NCI-H1436 (cell line): ENCODE measurements at places on chromosomes 5 and 9.

- no peak for DNase-seq
These were observed 34.0 kb downstream of the ADAM19 start for GRCh38 chr5:157541447-157542118.

DNA sequence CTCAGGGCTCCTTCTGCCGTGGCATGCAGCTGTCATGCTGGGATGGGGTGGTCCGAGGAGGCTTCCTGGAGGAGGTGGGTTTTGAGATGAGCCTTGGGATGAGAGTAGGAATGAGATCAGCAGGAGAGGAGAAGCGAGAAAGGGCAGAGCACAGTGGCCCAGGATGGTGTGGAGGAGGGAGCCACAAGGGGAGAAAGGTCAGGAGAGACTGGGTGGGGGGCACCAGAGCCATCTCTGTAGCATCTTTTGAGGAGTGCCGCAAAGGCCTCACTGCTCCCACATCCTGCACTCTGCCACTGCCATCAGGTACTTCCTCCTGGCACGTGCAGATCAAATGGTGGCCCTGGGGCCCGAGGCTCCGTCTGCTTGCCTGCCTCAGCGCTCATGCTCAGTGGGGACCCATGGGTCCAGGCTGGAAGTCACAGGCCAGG, 150.2 kb downstream of the MACROH2A1 start:
- no peak for DNase-seq

GRCh38 chr5:140112685-140113179, 1.2 kb upstream of the PURA start:
- DNase-seq: no peak

GRCh38 chr5:81778642-81779041, 27.7 kb upstream of the SSBP2 start:
- DNase-seq: no peak

DNA sequence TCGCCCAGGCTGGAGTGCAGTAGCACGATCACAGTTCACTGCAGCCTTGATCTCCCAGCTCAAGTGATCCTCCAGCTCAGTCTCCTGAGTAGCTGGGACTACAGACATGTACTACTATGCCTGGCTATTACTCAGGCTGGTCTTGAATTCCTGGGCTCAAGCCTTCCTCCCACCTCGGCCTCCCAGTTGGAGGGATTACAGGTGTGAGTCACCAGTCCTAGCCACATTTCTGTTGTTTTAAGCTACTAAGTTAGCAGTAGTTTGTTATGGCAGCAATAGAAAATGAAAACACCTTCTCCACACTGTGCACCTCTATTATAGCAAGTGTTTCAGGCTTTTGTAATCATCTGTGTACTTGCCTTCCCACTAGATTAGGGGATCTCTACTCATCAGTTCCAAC, 588.9 kb upstream of the TLE4 start:
- no peak for DNase-seq

GRCh38 chr5:170510559-170510958, 6.7 kb downstream of the KCNIP1 start:
- DNase-seq: no peak

GRCh38 chr5:16234598-16234997, 55.0 kb upstream of the MARCHF11 start:
- no peak for DNase-seq

DNA sequence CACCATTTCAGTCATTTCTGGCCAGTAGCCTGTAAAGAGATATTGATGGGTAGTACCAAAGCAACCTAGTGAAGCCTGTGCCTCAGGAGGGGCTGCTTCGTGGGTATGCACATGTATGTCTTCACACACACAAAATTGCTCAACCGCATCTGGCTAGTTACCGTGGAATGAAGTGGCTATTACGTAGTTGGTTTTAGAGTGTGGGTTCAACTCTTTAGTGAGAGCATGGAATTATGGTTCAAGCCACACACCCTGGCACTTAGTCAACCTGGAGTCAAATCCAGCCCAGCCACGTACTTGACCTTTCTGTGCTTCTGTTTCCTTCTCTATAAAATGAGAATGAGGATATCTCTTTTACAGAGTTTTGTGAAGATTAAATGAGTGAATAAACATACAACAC, 174.9 kb downstream of the TTC39B start:
- no peak for DNase-seq

GRCh38 chr5:31823472-31823871, 184.5 kb downstream of the PDZD2 start:
- DNase-seq: no peak

DNA sequence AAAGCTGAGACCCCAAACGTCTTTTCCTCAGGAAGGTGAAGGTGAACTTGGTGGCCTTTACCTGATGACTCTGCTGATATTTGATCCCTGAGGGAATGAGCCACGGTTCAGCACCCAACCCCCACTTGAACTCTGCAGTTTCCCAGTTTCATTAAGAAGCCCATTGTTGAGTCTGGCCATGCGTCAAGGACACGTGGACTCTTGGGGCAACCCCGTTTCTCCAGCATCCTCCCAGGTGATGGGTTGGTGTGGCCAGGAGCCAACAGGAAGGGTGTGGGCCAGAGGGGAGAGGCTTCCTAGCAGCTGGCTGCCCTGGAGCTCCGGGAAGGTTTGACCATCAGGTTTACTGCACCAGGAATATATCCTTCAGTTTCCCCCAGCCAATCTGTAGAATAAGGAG, 59.5 kb upstream of the GNE start:
- DNase-seq: no peak

- no peak for DNase-seq
These were observed 11.7 kb upstream of the DOLPP1 start for GRCh38 chr9:129068990-129069861.
